D721Med (cell line): ENCODE measurements at places on chromosomes 11 and 22.

- DNase-seq: no peak
Observed at GRCh38 chr11:130831506-130831905, 84.8 kb downstream of the SNX19 start.

GRCh38 chr11:82903843-82904586 is 2.5 kb downstream of the DDIAS start:
- no peak for DNase-seq

- DNase-seq: no peak
Observed at GRCh38 chr11:131591051-131591461, 220.6 kb downstream of the NTM start.

GRCh38 chr22:17780116-17780740 is 6.0 kb upstream of the BID start:
- no peak for DNase-seq

DNA sequence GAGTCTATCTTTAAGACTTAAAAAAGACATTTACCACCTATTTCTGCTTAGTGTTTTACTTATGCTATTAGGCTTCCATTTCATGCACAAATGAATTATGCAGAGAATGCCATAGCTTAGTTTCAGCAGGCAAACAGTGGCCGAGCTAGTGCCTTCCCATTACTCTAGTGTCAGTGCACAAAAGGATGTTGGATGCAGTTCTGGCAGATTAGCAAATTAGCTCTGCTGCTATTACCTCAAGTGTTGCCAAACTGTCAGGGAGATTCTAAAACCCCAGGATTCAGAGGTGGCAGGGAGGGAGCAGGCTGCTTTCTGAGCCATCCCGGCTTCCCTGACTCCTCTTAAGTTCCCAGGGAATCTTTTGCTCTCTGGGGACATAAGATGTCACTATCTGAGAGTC is 209.4 kb upstream of the NCAM1 start:
- DNase-seq: no peak
